ENCODE measurements at places on chromosomes 5 and 9.

GRCh38 chr5:60332244-60333004, 367.5 kb downstream of the DEPDC1B start:
- no peak for DNase-seq

GRCh38 chr9:69771775-69772418, 12.1 kb upstream of the PTAR1 start:
- DNase-seq = no peak

DNA sequence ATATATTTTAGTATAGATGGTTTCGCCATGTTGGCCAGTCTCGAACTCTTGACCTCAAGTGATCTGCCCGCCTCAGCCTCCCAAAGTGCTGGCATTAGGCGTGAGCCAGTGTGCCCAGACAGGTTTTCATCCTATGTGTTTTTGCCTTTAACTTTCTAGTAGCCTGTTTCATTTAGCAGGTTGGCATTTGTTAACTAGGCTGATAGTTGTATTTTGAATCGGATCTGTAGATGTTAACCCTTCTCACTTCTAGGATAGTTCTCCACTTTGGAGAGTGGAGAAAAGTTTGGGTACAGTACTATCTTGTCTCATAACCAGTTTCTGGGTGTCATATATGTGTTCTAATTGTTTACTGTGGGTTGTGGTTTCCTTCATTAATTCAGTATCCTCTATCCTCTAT, 7.3 kb upstream of the FGF18 start:
- no peak for DNase-seq

DNA sequence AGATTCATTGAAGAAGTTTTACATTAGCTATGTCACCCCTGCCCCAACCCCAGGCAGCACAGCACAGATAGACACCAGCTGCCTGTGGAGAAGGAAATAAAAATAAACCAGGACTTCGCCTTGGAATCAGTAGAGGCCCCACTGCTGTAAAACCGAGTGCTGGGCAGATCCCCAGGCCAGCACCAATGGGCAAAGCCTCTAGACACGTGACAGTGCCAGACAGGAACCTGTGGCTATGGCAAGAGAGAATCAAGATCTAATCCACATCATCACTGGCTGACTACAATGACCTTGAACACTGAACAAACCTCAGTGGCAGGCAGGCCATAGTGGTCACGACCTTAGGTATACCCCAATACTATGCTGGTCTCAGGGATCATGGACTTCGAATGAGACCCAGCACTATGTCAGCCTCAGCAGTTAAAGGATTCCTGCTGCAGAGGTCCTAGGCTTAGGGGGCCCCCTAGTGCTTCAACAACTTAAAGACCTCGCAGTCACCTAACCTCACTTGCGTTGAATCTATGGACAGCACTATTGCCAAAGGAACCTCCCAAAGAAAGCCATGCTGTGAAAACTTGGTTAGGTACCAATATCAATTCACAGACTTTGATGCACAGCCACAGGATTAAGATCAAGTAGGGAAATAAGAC, 2118.6 kb upstream of the C9orf72 start:
- no peak for DNase-seq

DNA sequence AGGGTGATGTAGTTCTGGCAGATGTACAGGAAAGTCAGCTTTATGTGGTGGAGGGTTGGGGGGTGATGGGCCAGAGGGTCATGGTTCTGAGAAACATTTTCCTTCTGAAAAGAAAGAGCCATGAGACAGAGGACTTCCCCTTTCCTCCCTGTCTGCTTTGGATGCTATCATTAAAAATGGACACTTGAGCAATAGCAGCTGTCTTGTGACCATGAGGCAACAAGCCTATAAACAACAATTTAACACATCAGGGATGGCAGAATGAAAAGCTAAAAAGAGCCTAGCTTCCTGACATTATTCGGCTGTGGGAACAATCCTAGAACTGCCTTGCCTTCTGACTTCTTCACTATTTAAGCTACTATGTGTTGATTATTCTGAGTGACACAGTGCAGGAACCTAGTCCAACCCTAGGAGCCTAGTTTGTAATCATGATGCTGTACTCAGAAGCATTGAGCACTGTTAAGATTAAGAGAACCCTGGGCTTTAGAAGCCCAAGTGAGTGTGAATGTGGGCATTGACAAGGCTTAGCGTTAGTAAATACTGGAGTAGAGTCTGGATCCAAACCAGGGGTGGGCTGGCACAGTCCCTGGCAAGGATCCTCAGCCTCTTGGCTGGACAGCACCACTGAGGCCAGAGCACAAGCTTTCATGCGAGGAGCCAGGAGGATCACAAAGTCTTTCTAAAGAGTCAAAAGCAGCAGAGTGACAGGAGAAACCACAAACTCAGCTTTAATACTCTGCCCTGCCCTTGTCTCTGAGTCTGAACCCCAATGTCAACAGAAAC, 178.5 kb upstream of the EGFLAM start:
- no peak for DNase-seq

DNA sequence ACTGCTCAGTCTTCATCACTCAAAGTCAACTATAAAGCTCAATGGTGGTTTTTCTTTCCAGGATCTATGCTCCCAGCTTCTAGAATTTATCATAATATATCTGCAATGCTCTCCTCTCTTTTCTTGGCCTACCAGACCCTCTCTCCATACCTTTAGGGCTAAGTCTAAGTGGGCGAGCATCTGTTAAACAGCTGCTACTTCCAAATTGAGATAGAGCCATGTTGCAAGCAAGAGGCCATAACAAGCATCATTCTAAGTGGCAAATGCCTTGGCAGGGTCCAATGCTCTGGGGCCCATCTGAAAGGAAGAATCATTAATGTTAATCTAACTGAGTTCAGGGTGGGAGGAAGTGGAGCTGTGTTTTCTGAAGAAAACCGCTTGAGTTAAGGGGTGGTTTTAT, 324.0 kb downstream of the TLR4 start:
- no peak for DNase-seq

DNA sequence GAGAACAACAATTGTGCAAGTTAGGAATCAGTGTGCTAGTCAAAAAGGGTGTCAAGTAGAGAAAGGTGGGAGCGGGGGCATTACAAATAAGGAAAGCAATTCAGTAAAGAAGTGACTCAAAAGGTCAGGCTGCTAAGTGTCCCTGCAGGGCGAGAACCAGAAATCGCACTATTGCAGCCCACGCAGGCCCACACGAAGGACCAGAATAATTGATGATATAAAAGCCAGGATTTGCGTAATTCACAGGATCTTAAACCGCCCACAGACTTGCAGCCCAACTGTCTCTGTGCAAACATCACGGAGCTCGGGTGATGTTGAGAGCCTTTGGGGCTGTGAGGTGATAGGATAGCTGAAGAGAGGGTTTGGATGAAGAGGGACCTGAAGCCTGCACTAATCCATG, 349.0 kb downstream of the BRINP1 start:
- no peak for DNase-seq

DNA sequence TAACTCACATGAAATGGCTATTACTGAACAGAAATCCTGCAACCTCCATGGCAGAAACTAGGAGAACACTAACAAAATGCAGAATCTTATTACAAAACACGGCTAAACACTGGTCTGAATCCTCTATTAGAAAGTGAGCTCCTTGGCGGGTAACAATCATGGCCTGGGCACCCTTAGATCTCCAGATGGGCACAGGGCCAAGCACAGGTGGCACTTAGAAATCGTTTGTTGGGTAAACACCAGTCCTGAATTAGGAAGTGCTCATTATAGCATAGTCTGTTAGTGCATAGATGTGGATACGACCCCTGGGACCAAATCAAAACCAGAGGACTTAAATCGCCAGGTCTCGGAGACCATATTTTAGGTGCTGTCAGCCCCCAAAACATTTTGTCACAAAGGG, 14.4 kb downstream of the VDAC1 start:
- DNase-seq = no peak

- DNase-seq = peak; percentile 35
Observed at GRCh38 chr5:40689438-40689837, 9.7 kb downstream of the PTGER4 start.

GRCh38 chr5:177423671-177424070, 2.8 kb upstream of the GRK6 start:
- DNase-seq = no peak

- DNase-seq = no peak
Observed at GRCh38 chr5:145774442-145774841, 60.7 kb downstream of the PRELID2 start.
